ENCODE measurements at places on chromosomes 3 and 15.

DNA sequence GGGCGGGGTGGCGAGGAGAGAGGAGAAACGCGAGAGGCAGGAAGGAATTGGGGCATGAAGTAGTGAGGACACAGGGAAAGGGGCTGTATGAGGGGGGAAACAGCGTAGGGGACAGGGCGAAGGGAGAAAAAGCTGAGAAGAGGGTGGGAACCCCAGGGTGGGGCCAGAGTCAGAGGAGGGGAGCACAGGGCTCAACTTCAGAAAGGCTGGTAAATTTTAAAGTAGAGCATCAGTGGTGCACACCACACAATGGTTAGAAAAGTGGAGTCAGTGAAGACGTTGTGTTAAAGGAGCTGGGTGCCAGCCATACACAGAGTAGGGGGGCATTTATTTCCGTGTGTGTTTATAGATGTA is 3.0 kb upstream of the RPP25 start:
- no peak for DNase-seq

GRCh38 chr3:86938416-86939105 is 52.4 kb downstream of the VGLL3 start:
- DNase-seq: no peak

GRCh38 chr3:13261892-13262291 is 158.2 kb downstream of the NUP210 start:
- no peak for DNase-seq

- no peak for DNase-seq
Measured at GRCh38 chr3:46585799-46586693, 19.9 kb upstream of the LRRC2 start.

All from CD4-positive, alpha-beta T cell treated with Interleukin-6 at 100 ng/mL for 8 hours (primary cell).